Aorta (tissue), 5 donors: ENCODE measurements at places on chromosomes 11 and 22. TPM values are rescaled to one million over a fixed set of nuclear protein-coding genes. Genes with fewer than 3 reads are reported as not detected.

The ALG12 gene
- total RNA-seq: 13.7 TPM

The MAP4K2 gene
- total RNA-seq: 11.5 TPM

The PKP3 gene
- not detected for total RNA-seq

The AGBL2 gene
- total RNA-seq: 0.75 TPM

The CBLIF gene
- total RNA-seq: not detected

The ELMOD1 gene
- 0.33 TPM for total RNA-seq

- DNase-seq: no peak
These were observed 40.8 kb downstream of the PLEKHA7 start for GRCh38 chr11:16973338-16973964.

DNA sequence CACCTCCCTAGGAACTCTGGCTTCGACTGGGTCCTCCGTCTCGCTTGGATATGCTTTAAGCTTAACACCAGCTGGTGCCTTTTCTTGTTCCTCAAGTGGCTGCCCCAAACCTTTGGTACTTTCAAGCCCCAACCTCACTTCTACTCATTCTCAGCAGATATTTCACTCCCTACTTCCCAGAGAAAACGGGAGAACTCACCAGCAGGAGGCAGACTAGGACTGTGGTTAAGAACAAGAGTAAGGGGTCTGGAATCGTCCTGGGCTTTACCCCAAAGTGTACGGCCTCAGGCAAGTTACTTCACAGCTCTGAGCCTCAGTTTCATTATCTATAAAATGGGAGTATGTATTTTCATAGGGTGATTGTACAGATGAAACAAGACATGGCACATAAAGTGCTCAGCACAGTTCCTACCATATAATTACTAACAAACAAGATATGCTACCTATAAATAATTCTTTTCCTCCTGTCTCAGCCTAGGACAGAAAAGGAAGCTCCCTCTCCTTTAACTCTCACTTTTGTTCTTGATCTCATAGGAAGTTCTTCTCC lies 37.8 kb downstream of the PAMR1 start:
- DNase-seq: no peak

GRCh38 chr11:44290208-44290607 lies 19.7 kb downstream of the ALX4 start:
- no peak for DNase-seq

DNA sequence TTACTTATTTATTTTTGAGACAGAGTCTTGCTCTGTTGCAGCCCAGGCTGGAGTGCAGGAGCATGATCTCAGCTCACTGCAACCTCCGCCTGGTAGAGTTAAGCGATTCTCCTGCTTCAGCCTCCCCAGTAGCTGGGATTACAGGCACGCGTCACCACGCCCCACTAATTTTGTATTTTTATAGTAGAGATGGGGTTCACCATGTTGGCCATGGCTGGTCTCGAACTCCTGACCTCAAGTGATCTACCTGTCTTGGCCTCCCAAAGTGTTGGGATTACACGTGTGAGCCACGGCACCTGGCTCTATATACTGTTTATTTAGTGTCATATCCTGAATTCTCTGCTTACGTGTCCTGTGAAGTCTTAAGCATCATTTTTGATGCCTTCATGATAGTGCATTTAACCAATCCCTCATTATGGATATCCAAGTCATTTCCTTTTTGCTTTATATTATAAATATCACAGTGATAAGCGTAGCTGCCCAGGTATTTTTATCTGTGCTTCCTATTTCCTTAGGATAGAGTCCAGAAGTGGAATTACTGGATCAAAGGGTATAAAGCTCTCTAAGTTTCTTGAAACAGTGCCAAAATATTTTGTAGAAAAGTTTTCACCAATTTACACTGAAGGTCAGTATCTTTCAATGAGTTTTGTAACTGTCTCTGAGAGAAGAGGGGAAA lies 871 bp upstream of the SIDT2 start:
- no peak for DNase-seq

- DNase-seq: no peak
These were observed 843 bp downstream of the OR56B1 start for GRCh38 chr11:5737091-5737490.
